ELF-1 (cell line): ENCODE measurements at places on chromosomes 11 and 22.

GRCh38 chr11:86625544-86625943, 46.9 kb downstream of the ME3 start:
- DNase-seq: no peak

DNA sequence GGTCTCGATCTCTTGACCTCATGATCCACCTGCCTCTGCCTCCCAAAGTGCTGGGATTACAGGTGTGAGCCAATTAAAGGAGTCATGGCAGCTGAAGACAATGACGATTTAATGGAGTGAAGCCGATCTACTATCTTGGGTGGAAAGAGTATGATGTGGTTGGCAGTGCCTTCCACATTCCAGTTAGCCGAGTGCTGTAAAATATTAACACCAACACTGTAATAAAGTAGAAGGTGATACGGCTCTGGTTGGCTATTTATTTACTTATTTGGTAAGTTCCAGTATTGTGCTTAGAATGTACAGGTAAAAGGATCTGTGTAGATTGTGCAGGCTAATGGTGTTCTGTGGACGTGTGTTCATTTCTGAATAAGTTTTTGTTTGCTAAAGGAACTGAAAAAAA, 149.6 kb upstream of the MTMR2 start:
- no peak for DNase-seq

- no peak for DNase-seq
Measured at GRCh38 chr22:23516304-23516703, 63.8 kb downstream of the IGLL1 start.

- no peak for DNase-seq
Measured at GRCh38 chr22:30169002-30169401, 77.6 kb downstream of the LIF start.

GRCh38 chr11:134764367-134764766, 352.3 kb upstream of the B3GAT1 start:
- DNase-seq: no peak

GRCh38 chr11:120147094-120147949, 9.4 kb upstream of the TRIM29 start:
- no peak for DNase-seq

DNA sequence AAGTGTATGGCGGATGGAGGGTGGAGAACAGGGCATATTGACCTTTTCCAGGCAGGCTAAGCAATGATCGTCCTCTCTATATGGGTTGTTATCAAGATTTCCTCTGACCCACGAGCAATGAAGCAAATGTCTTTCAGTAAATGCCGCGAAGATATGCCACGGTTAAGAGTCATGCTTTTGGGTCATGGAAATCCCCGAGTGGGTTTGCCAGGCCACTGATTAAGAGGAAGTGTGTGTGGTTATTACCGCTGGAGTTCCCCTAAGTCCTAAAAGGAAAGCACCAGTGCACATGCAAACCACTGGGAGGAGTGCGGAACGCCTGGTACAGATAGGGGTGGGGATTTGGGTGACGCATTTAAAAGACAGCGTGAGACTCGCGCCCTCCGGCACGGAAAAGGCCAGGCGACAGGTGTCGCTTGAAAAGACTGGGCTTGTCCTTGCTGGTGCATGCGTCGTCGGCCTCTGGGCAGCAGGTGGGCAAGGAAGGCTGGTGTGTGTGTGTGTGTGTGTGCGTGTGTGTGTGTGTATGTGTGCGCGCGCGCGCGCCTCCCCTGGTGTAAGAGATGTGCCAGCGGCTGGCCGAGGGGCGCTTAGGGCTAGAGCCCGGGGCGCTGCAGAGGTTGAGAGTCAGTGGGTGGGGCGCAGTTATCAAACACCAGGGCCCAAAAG, at the start of gene BIRC3:
Gene BIRC3, plus strand, starts transcription at position 386 of the 669 bp plus-strand sequence. CDS start 7,026 bp downstream, outside the sequence.
- DNase-seq: peak; percentile 86

DNA sequence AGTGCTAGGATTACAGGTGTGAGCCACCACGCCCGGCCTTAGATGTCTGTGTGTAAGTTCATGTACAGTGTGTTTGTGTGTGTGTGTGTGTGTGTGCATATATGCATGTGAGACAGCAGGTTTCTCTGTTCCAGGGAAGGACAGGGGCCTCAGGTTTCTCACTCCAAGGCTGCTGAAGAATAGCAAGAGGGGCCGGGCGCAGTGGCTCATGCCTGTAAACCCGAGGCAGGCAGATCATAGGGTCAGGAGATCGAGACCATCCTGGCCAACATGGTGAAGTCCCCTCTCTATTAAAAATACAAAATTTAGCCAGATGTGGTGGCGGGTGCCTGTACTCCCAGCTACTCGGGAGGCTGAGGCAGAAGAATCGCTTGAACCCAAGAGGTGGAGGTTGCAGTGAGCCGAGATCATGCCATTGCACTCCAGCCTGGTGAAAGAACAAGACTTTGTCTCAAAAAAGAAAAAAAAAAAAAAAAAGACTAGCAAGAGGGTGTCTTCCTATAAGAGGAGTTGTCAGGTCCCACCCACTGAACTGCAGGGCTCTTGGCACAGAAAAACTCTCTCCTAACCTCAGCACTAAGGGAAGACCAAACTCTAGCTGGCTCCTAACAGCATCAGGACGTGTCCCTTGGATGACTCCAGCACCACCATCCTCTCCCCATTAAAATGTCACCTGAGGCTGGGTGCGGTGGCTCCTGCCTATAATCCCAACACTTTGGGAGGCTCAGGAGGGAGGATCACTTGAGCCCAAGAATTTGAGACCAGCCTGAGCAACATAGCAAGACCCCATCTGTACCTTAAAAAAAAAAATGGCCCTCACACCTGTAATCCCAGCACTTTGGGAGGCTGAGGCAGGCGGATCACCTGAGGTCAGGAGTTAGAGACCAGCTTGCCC, 40.0 kb downstream of the TST start:
- no peak for DNase-seq

DNA sequence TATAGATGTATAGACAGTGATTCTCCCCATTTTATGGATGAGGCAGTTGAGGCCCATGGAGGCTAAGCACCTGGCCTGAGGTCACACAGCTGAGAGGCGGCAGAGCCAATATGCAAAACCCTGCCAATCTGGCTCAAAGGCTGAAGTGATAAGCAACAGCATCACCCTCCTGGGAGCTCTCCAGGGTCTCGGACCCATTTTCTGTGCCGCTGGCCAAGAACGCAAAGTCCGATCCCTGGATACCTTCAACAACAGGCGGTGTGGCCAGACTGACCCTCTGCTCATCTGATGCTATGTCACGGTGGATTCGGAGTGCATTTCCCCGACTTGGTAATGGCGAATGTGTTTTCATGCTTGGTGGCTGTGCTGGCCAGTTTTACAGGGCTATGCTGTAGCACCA, 595.0 kb downstream of the TBC1D22A start:
- no peak for DNase-seq

DNA sequence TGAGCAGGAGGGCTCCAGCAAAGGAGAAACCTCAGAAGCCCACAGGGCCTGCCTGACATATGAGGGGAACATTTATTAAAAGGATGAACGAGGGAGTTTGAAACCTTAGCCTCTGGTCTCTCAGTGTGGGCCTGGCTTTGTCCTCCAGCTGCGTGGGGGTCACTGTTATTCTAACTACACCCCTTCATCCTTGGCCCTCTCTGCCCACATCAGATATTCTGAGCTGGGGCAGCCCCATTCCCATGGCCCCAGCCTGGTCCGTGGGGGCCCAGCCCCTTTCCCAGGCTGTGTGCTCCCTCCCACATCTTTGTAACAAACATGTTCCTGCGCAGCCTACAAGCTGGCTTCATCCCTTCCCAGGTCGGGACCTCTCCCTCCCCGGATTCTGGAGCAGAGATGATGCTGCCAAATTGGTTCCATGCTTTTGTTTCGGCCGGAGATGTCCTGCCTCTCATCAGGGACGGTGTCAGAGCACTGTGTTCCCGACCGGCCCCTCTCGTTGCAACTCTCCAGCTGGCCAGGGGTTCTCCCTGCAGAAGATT, 4.0 kb downstream of the FXYD6 start:
- DNase-seq: no peak

DNA sequence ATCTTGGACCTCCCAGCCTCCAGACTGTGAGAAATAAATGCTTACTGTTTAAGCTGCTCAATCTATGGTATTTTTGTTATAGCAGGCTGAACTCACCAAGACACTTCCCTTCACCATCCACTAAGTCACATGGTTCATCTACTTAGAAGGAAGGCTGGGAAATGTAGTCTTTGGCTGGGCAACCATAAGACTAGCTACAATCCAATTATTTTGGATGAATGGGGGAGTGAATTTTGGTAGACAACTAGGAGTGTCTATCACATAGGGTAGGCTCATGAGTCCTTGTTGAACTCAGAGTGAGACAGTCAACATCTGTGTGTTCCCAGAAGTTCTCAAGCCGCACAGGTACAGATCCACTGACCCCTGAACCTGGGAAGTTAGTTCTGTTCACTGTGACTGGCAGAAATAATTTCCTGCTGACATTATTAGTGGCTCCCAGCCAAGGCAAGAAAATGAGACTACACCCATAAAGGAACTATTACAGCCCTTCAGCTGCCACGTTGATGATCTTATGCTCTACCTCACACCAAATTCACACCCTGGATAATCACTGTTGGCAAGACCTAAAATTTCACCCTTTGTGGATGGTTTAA, 3.1 kb upstream of the SLC35C1 start:
- no peak for DNase-seq

DNA sequence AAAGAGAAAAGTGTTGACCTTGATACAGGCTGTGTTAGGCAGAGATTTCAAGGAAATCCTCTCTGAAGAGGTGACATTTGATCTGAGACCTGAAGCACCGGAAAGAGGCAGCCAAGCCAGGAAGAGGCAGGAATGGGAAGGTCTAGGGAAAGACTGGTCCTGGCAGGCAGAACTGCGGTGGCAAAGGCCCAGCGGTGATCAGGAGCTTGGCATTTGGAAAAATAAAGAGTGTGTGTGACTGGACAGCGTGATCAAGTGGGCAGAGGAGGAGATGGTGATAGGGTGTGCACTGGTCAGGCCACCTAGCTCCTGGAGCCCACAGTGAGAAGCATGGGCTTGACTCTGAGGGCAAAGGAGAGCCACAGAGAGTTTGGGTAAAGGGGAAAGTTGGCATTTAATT, 27.2 kb upstream of the GAB4 start:
- no peak for DNase-seq
